ENCODE measurements at places on chromosomes 4 and X.
A peak's percentile ranks its signal among the peaks of the same experiment; 100 is the strongest.

DNA sequence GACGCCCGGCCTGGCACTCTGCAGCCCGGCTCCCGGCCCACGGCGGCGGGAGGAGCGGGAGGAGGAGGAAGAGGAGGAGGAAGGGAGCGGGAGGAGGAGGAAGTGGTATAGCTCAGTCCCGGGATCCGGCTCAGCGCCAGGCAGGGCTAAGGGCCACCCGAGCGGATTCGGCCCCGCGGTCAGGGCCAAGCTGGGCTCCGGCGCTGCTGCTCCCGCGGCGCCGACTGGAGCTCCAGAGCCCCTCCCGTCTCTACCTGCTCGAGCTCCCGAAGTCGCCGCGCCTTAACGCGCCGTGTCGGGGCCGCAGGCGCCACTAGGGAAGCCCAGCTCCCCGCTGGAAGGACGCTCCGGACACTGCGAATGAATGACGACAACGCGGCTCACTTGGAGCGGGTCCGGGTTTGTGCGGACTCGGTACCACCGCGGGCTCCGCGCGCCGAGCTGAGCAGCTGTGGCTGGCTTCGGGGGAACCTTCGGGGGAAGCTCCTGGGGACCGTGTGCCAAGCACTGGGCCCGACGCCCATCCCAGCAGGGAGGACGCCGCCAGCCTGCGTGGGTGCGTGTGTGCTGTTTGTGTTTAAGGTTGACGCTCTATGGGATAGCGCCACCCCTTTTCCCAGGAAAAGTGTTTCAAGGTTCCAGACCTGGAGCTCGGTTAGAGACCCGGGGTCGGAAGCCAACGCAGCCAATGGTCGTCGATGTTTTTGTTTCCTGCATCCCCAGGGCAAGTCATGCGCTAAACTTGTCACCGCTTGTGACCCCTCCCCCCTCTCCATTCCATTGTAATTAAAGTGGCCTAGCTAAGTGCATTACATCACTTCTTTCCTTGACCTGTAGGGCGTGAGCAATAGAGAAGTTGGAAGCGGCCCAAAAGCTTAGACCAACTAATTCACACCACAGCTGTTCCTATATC, at the start of gene TBC1D9:
TBC1D9 (minus strand) TSS at position 67 of the 913 bp plus-strand sequence. CDS start 340 bp downstream, outside the sequence.
- peak; percentile 65 for DNase-seq

GRCh38 chr4:118154649-118155048, 120.4 kb downstream of the NDST3 start:
- DNase-seq = no peak

DNA sequence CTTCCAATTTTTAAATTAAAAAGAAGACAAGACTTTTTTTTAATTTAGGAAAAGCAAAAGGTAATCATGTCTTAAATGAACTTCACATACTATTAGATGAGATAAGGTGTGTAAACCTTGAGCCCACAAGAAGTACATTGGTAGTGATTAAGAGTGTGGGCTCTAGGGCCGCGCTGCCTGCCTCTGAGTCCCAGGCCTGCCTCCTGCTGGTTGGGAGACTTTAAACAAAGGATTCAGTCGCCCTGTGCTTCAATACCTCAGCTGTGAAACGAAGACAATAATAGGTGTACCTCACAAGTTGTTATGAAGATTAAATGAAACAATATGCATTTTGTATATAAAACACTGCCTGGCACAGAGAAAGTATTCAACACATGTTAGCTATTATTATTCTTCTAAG, 95.9 kb upstream of the MYOZ2 start:
- no peak for DNase-seq

DNA sequence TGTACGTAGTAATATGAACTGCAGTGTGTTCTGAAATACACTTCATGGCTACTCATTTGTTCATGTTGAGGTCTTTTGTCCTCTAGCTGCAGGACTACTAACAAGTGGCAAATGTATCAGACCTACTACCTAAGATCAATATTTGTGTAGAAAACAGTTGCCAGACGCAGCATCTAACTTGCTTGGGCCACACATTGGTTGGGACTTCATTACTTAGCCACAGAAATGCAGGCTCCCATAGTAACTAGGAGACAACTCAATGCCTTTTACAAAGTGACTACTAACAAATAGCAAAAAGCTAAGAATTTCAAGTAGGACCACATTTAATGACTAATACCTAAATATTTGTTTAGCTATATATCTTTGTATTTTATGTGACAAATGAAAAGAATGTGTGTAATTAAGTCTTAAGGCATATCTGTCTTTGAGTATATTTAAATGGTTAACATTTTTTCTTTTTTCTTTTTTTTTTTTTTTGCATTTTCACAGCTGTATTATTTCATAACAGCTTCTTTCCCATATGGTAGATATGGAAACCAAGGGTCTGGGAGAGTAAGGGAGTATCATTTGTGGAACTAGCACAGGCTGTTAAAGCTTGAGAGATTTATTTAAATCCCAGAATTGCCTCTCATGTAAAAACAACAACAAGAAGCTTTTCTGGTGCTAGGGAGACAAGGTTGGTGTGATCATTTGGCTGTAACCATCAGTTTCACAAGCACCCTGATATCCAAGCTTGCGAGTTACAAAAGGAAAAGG, 2.7 kb downstream of the CT47C1 start:
- no peak for DNase-seq

DNA sequence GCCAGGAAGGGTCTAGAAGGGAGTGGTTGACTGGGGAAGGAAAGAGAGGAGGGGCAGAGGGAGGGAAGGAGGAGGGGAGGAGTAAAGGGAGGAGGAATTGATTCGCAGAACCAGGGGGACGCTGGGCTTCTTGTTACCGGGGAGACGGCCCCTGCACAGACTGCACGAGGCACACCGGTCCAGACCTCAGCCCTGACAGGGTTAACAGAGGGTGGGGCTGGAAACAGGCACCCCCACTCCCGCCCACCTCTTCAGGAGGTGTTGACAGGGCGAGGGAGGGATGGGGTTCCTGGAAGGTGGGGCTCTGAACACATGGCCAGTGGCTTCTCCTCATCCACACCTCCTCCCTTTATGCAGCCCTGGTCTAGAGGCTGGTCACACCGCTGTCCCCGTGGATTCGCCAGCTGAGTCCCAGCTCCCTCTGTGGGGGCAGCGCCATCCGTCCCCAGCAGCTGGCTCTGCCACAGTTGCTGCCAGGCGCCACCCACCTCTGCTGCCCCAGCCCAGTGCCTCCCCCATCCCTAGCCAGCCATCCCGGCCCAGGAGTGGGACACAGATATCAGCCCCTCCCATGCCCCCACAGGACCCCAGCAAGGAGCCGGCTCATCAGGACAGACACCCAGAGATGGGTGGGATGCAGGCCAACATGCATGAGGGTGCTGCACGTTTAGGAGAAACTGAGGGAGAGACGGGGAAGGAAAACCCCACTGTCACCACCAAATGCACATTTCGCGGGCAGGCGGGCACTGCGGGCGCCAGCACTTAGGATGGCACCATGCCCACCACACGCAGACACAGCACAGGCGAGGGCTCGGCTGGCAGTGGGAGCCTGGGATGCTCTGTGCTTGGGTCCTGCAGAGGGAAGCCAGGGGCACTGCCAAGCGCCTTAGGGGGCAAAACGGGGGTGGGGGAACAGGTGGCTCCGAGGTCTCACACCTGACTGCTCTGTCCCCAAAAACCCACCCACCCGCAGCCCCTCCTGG, 87.6 kb downstream of the ABLIM2 start:
- DNase-seq = no peak

DNA sequence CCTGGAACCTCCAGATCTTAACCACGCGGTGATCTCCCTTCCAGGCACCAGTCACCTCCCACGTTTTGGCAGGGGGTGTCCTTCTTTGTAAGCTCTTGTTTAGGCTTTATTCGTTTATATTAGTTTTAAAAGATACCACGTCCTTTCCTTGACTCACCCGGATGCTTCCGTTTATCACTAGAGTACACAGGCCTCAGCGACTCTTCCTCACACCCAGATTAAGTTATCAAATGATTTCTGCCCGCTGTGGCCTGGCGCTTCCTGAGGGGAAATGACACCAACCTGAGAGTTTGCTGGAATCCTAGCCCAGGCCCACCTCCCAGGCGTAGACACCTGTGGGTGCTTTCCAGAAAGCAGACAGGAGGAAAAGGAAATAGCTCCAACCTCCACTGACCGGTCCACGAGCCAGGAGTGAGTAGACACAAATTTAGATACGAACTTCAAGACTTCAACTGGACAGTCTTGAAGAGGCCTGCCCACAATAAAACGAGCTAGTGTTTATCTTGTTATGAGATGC, 756 bp upstream of the ADAMTS3 start:
- DNase-seq = no peak

GRCh38 chr4:106486533-106486932, 118.0 kb upstream of the GIMD1 start:
- DNase-seq = no peak

DNA sequence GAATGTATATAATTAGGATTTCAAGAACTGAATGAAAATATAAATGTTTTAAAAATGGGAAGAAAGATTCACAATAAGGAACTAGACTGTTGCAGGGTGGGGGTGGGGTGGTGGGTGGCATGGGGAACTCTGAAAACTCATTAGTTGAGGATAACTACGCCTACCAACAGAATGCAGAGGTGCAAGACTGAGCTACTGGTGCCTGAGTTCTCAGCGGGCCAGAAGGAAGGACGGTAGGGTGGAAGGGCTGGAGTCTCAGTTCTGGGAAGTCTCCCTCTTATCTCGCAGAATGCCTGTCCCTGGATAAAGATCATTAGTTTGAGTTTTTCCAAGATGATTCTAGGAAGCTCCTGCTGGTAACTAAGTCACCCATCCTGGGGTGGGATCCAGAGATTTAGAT, 1.3 kb upstream of the SOD3 start:
- DNase-seq = no peak

- DNase-seq = peak; percentile 38
Measured at GRCh38 chr4:173257732-173258717, 76.1 kb downstream of the HMGB2 start.

- DNase-seq = no peak
Measured at GRCh38 chrX:38500141-38500540, 61.2 kb upstream of the TSPAN7 start.

DNA sequence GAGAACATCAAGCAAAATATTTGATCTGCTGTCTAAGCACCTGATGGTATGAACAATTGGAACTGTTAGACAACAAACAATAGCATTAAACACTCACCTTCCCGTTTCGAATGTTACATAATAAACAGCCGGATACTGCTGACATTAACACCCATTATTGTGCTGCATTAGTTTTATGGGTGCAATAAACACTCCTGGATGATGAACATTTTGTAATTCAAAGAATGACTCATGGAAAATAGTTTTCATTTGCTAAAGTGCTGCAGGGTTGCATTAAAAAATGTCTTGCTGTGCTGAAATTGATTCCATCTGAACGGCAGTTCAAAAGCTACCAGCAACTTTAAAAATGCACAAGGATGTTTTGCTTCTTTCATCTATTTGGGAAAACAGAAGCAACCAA, 100.8 kb upstream of the SORBS2 start:
- DNase-seq = no peak

DNA sequence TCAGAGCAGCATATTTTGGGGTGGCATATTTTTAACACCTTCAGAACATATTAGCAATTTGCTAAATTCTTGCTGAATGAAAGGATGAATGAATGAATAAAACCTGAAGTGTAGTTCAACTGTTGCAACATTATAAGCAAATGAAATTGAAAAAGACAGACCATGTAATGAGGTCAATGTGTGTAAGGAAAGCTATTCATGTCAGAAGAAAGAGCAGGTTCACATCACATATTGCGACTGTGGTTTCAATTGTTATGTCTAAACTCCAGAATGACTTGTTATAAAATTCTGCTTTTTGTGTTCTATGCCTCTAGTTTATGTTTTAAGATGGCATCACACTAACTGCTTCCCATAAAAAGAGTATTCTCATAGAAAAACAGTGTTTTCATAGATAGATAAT, 32.9 kb upstream of the DSPP start:
- no peak for DNase-seq

GRCh38 chr4:186621959-186622553, 66.7 kb upstream of the MTNR1A start:
- no peak for DNase-seq

DNA sequence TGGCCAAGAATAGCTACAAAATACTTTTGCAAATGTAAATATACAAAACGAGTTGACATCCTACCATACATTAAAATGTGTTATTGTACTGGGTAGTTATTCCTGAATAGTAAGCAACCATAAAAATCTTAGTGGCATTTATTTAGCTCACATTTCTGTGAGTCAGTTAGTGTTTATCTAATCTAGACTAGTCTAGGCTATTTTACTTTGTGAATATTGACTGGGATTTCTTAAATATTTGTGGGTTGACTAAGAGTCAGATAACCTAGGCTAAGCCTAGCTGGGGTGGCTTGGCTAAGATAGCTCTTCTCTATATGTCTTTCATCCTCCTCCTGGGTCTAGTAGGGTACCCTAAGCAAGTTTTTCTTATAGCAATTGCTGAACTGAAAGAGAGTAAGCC, 543.8 kb upstream of the DIAPH2 start:
- DNase-seq = no peak
